AG09309 (cell line): ENCODE measurements at places on chromosomes 7 and 10.
A peak's percentile ranks its signal among the peaks of the same experiment; 100 is the strongest.

GRCh38 chr7:125391921-125392320 lies 462.3 kb upstream of the POT1 start:
- DNase-seq, result no peak

- no peak for DNase-seq
Observed at GRCh38 chr10:132827861-132828539, 42.1 kb upstream of the NKX6-2 start.

- DNase-seq, result no peak
Observed at GRCh38 chr10:106440767-106441166, 723.7 kb downstream of the SORCS1 start.

GRCh38 chr10:102450374-102451104 lies 804 bp downstream of the C10orf95 start:
- DNase-seq, result no peak

- DNase-seq, result peak; percentile 59
Observed at GRCh38 chr10:86648704-86649427, 5.5 kb upstream of the OPN4 start.

GRCh38 chr10:37871568-37872251 lies 14.3 kb upstream of the ZNF248 start:
- no peak for DNase-seq

DNA sequence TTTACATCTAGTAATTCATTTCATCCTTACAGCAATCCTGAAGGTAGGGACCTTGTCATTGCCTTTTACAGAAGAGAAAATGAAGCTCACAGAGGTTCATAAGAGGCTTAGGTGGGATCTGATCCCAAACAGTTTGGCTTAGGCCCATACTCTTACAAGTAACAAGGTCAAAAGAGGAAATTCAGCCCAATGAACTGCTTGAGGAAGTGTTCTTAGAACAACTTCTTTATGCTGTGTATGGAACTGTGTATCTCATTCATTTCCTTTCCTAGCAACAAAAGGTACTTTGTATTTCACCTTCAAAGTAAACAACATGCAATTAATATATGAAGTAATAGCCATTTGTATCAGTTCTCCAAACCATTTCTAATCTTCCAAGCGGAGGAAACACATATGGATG lies 79.3 kb downstream of the AVL9 start:
- no peak for DNase-seq

DNA sequence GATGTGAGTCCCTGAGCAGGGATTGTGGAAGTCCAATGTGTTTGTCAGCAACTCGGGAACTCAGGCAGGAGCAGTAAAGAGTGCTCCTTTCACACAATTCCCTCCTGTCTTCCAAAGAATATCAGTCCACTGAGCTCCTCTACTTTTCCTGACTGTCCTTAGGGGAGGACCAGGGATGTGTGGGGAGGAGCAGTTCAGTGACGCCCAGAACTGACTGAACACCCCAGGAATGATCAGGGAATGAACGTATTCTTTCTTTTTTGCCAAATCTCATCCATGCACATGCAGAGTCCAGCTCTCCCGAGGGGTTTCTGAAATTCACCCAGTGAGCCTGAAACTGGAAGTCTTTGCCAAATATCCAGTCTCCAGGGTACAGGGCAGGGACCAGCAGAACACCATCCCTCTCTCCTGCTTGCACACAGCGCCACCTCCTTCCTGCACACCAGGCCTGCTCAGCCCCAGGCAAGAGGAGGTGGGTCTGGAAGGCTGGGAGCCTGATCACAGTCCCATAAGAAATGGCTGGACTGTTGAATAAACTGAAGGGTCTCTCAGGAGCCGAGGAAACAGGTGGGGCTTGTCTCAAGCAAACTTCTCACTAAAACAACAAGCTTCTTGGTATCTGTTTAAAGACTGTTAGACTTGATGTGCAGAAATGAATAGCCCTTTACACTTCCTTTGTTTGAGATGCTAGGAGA lies 294.7 kb downstream of the C7orf25 start:
- no peak for DNase-seq

DNA sequence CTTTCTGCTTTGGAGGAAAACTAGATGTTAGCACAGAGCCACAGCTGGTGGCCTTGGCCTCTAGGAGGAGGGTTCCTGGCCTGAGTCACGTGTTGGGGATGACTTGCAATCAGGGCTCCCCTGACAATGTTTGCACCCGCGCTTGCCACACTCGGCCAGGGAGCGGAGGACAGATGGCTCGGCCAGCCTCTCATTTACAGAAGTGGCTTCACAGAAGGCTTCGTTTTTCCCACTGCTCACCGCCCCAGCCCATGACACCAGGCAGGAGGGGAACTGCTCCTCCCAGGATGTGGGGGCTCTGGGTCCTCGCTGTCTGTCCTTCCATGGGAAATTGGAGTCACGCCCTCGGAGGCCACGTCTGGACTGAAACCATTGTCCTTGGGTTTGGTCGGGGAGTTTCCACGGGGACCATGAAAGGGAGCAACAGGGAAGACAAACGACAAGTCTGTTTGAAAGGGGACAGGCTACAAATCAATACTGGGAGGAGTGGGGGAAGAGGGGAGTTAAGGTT lies 49.6 kb upstream of the UBE3C start:
- DNase-seq, result no peak

DNA sequence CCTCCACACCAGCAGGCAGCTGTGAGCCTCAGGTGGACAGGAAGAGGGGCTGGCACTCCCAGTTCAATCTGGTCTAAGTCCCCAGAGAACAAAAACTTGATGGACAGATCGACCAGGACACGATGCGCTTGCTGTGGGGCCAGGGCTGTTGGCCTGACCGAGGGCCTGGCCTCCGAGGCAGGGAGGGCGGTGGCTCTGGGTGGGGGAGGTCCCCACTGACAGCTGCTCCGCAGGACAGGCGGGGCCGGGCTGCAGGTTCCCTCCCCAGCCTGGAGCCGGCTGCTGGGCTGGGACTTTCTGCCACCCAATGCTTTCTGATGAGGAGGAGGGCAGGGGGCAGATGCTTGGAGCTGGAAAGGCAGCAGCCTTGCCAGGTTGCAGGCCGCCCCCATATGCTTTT lies 37.4 kb upstream of the ADGRA1 start:
- no peak for DNase-seq

DNA sequence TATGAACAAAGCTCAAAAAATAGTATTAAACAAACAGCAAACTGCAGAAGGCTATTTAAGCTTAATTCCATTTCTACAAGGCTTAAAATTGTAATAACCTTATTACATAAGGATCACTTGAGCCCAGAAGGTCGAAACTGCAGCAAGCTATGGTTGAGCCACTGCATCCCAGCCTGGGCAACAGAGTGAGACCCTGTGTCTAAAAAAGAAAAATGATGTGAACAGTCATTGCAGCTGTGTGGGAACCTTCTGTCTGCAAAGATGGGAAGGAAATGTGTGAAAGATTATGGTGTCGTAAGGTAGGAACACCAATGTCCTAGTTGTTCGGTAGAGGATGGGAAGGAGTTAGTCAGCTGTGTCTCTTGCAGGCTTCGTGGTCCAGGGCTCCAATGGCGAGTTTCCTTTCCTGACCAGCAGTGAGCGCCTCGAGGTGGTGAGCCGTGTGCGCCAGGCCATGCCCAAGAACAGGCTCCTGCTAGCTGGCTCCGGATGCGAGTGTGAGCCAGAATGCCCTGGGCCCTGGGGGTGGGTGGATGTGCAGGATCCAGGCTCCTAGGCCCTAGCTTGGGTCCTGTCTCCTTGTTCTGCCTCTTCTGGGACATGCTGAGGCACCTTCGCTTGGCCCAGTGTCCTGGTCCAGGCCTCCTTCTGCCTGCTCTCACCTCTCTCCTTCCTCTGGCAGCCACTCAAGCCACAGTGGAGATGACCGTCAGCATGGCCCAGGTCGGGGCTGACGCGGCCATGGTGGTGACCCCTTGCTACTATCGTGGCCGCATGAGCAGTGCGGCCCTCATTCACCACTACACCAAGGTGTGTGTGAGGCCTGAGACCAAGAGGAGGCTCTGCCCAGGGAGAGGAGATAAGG lies 9.1 kb downstream of the C10orf62 start:
- DNase-seq, result no peak

GRCh38 chr7:114574384-114574783 lies 159.8 kb downstream of the FOXP2 start:
- peak; percentile 13 for DNase-seq

- peak; percentile 29 for DNase-seq
Observed at GRCh38 chr7:64618785-64619456, 47.0 kb upstream of the ZNF107 start.

DNA sequence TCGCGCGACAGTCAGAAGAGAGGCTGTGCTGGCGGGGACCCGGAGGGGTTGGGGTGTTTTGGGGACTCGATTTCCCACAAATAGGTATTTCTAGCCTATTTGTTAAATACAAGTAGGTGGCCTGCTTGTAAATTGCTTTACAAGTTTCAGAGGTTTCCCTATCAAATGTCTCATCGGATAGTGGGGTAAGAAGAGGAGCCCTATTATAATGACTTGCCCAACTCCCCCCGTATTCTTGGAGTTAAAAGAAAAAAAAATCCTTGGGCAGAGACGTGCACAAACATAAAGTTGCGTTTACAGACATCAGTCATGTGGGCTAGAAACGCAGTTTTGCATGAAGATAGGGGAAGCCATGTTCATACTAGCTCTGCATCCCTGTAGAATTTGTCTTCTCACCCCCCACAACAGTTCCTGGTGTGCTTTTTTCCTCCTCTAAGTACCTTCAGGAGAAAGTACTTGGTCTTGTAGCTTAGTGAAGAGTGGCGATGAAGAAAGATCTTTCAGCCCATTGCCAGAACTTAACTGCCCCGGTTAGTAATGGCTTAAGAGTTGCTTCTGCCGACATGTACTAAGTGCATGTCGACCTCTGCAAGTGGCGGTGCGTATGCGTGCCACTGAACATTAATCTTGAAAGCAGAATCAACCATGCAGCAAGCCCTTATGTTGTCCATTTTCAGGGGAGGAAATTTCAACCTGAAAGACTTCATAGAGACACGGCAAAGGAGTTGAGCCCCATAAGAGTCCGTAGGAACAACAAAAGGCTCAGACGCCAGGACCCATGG lies 832 bp upstream of the TIAL1 start:
- DNase-seq, result no peak

GRCh38 chr7:13050703-13051102 lies 363.3 kb downstream of the ARL4A start:
- DNase-seq, result peak; percentile 32

GRCh38 chr7:92963566-92963965 lies 127.2 kb upstream of the CDK6 start:
- no peak for DNase-seq

DNA sequence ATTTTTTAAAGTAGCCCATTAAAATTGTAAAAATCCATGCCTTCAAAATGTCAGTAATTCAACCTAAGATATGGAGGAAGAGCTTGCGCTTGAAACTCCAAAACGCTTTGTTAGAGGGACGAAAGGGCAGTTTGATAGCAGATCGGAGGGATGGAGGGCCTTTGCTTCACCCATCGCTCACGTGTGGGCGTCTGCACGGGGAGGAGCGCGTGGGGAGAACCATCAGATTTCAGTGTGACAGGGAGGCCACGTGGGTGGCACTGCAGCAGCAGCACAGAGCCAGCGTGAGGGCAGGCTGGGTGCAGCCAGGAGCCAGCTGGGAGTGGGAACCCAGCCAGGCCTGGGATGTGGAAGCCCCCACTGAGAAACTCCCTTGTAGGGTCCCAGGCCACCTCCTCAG lies 325.5 kb downstream of the PAXIP1 start:
- no peak for DNase-seq

GRCh38 chr10:63241841-63242281 lies 108.7 kb downstream of the NRBF2 start:
- DNase-seq, result no peak

DNA sequence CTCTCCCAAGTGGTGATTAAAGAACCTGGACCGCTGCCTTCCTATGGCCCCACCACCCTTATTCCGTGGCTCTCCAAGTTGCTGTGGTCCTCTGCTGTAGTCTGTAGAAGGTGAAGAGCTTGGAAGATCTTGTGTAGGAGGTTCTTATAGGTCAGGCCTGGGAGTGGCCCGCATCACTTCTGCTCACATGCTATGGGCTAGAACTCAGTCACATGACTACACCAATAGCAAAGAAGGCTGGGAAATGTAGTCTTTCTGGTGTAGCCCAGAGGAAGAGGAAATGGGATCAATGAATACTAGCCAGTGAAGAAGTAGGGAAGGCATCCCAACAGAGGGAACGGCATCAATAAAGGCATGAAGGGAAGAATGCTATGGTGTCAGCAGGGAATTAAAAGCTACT lies 41.3 kb upstream of the AOAH start:
- no peak for DNase-seq

GRCh38 chr10:117544711-117545140 lies 2.2 kb downstream of the EMX2 start:
- DNase-seq, result no peak

- no peak for DNase-seq
Observed at GRCh38 chr10:10796061-10796773, 221.5 kb upstream of the CELF2 start.

DNA sequence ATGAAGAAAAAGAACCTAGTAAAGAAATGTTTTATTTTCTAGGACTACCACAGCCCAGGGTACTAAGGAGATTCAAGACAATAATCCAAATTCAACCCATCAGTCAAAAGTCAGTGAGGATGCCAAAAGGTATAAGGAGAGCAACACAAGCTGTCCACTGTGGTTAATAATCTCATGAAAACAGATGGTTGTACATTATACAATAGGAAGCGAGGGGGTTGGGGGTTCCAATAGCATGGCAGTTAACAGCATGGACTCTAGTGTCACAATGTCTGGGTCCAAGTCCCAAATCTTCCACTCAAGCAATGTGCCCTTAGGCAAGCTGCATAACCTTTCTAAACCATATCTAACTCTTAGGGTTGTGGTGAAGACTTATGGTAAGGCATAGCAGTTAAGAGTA lies 35.1 kb downstream of the BRAF start:
- no peak for DNase-seq

DNA sequence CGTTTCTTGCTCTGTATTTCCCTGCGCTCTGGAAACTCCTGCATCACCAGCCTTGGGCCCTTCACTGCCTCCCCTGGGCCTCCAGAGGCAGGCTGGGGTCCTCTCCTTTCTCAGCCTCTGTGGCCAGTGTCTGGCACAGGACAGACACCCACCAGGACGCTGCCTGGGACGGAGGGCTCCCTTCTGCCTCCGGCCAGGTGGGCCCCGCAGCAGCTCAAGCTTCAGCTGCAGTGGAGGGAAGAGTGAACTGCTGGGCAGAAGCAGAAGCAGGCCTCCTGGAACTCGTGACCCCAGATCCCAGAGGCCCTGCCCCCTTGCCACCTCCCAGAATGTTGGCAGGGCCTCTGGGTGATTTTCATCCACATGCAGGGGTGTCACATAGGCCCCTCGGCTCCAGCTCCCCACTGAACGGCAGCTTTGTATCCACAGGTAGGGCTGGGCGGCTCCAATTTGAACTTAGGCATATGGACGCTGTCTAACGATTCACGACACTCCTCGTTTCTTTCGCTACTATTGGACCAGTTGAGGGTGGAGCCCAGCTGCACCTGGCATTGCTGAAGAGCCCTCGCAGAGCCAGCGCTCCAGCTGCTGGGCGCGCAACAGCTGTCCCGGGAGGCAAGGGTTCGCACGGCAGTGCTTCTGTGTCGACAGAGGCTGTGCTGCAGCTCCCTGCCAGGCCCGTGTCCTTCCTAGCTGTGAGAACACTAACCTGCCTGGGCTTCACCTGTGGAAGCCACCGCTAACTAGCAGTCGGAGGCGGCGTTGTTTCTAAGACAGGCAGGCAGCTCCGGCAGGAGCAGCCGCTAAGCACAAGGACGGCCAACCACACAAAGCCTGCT lies 18.4 kb upstream of the GPR146 start:
- no peak for DNase-seq

GRCh38 chr10:101290431-101290830 lies 61.2 kb upstream of the LBX1 start:
- DNase-seq, result no peak
